ENCODE measurements at places on chromosomes 6 and 20.

DNA sequence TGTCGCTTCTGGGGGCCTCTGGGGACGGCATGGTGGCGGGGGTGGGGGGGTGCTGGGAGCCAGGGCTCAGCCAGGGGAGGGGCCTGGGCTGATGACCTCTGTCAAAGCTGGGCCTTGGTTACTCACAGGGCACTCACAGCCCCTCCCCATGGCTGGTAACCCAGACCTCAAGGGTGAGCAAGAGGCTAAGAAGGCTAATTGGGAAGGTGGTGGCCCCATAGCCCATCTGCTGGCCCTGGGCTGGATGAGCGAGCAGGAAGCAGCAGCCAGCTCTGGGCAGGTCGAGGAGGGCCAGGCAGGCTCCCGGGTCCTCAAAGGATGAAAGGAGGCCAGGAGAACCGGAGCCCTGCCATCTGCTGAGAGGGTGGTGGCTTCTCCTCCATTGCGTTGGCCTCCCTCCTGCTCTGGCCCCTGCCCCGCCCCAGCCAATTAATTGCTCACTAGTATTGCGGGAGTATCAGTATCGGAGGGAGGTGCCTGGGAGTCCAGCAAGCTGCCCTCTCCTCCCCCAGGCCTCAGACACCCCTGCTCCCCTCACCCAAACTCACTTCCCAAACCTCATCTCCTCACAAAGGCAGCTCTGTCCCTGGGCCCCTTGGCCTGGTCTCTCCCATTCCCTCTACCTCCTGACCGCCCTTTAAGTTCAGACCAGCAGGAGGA is 1.0 kb upstream of the CDSN start:
- DNase-seq = no peak

- DNase-seq = no peak
These were observed 19.8 kb downstream of the GCM1 start for GRCh38 chr6:53128842-53129241.

DNA sequence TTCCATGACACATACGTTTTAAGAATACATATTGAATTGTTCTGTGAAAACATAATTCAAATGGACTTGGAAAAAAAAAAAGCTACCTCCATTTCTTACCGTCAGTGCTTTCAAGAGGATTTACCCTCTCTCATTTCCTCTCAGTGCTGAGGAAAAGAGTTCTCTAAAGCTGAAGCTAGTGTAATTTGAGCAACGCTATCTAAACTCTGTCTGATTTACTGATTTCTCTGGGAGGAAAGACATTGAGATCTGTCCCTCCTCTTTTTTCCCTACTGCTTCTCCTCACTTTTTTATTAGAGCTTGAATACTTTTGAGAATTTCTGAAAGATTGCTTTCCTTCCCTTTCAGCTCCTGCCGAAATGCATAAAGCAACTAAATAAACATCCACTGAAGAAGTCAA is 41.2 kb upstream of the GRIK2 start:
- no peak for DNase-seq

GRCh38 chr6:131949909-131950766 is 1.0 kb downstream of the CCN2 start:
- peak; percentile 7 for DNase-seq

DNA sequence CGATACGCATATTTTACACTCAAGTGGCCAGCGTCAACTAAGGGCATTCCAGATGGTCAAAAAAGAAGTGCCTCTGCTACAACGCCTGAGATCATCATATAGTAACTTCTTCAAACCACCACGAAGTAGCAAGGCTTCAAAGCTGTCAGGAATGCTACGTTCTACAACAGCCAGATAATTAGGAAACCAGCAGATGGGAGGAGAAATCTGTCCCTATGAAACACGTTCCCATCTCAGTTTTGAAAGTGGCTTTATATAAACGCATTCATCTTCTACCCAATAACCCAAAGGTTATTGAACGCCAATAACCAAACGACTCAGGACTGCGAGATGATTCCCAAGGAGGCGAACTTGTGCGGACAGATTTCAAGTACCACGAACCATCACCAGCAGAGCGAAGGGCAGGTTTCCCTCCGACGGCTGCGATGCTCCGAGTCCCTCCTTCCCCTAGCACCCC is 1.2 kb downstream of the ABHD12 start:
- no peak for DNase-seq

GRCh38 chr6:119065955-119066354 is 12.5 kb downstream of the FAM184A start:
- DNase-seq = no peak

GRCh38 chr6:138037009-138037504 is 70.2 kb downstream of the PERP start:
- no peak for DNase-seq

GRCh38 chr6:21049148-21049547 is 514.9 kb downstream of the CDKAL1 start:
- DNase-seq = no peak

- DNase-seq = no peak
These were observed 57.8 kb downstream of the KIZ start for GRCh38 chr20:21183722-21184121.

DNA sequence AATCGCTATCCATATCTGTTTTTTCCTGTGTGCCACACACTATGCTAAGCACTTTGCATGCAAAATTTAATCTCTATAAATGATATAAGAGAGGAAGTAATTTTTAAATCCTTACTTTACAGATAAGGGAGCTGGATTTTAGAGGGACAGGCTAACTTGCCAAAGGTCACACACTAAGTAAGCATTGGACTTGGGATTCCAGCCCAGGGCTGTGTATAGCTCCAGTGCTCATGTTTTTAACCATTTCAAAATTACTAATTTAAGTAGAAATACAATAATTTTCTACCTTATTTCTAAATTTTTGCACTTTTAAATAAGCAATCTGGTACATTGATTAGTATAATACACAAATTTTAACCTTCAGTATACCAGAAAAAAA is 144.6 kb downstream of the UST start:
- DNase-seq = no peak

DNA sequence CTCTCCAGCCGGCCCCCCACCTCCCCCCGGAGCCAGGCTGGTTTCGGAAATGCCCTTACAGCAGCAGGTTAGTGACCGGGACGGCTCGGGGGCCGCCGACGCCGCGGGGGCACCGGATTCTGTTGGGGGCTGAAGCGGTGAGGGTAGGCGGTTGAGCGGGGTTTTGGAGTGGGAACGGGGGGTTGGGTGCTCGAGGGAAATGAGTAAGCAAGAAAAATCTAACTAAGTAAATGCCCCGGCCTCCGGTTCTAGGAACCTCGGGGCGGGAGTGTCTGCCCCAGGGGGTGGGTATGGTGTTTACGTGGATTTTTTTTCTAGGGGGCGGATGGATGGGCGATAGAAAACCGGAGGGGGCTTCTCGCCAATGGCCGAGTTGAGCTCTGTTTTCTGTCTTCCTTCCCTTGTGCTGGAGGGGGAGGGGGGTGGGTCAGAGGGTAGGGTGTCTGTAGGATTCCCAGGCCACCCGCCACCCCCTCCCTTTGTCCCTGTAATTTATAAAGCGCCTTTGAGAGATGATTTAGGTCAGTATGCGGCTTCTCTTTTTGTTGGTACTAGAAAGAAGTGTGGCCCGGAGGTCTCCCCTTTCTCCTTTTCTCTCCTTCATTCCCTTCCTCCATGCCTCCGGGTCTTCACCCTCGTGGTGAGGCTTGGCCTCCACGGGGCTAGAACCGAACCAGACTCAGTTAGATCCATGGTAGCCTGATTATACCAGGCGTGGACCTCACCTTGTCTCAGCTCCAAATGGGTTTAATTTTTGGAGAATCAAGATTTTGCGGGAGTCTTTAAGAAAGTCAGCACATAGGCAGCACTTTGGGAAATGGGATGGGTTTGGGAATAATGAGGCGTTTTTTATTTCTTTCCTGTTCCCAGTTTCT is 2.3 kb downstream of the E2F3 start:
- no peak for DNase-seq

DNA sequence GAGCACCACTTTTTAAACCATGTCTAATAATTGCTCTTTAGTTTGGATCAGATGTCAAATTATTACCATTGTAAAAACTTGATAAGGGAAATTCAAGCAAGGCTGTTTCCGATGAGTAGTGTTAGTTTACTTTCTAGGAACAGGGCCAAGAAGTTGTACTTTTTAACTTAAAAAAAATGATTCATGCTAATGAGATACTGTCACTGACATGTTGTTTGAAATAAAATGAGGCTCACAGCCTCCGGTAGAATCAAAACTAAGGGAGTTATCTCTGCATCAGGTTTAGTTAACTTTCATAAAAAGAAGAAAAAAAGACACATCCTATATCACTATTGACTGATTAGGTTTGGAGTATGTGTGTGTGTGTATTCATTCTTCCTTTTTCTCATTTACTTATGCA is 55.2 kb upstream of the SUPT3H start:
- DNase-seq = no peak

DNA sequence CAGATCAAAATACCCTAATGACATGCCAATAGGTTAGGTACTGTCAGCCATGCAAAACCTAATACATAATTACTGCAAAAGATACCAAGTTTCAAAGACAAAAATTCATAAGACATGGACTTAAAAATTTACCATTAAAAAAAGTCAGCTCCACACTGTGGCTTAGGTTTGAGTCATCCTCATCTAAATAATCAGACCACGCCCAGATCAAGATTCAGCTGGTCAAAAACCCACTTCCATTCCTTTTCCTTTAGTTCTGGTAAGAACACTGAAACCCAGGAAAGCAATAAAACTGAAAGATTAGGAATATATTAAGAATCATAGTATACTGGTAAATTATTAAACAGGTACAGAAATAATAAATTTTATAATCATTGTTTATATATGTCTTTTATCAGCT is 81.0 kb upstream of the ASF1A start:
- DNase-seq = no peak

DNA sequence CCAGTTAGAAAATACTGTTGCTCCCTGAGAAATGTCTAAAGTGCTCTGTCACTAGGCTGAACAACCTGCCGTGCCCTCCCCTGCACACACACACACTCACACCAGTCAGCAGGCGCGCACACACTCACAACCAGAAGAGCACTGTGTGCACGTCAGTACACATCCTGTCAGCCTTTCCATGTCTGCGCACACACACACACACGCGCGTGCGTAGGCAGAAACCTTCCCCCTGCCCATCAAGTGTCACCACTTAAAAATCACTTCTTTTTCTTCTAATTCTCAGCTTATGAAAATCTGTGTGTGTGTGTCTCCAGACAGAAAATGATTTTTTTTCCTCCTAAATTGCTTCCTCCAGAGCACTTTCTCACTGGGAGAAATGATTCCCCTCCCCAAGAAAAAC is 100.3 kb downstream of the EDN3 start:
- DNase-seq = no peak

DNA sequence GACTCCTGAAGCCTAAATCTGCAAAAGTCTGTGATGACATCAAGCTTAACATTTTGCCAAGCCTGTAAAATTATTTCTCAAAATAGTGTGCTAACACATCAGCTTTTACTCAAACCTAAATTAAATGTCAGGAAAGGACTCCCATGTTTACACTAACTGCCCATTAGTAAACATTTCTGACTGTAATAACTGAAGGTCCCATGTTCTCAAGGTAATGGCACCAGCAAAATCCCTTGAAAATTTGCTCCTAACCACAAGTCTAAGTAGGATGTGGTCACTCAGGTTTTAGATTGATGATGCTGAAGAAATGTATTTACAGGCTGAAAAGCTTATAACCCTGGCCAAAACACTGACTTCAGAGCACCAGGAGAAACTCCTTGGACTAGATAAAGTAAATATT is 33.0 kb downstream of the BACH2 start:
- no peak for DNase-seq

- DNase-seq = no peak
These were observed 19.2 kb upstream of the SPDEF start for GRCh38 chr6:34575326-34575725.

- no peak for DNase-seq
These were observed 195.5 kb downstream of the JARID2 start for GRCh38 chr6:15441215-15441868.

DNA sequence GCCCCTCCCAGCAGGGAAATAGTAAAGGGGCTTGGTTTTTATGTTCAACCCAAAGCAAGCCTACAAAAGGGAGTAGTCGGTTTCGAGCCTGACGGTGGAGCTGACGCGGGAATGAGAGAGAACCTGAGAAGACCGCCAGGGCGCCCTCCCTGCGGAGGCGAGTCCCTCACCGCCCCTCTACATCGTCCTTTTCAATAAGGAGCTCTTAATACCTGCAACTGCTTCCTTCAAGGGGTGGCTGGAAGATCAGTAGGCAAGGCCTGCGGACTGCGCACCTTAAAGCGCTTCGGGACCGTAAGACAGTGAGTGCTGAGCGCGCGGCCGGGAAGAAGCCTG is 709 bp upstream of the ZNF76 start:
- DNase-seq = no peak

- DNase-seq = no peak
These were observed 215.0 kb downstream of the SYNDIG1 start for GRCh38 chr20:24684421-24684871.

DNA sequence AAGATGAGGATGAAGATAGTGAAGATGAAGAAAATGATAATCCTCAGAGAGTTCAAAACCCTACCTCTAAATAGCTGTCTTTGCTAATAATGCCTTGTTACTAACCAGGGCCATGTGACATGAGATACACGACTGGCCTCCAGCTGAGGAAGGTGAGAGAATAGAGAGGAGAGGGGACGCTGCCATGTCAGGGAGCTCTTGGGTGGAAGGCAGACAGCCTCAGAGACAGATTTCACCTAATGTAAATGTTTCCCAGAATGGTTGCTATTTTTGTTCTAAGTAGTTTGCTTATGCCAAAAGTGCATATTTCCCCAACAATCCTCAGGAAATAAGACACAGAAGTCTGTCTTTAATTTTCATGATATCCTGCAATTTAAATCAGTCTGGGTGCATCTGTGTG is 138.4 kb downstream of the ELOVL4 start:
- no peak for DNase-seq

DNA sequence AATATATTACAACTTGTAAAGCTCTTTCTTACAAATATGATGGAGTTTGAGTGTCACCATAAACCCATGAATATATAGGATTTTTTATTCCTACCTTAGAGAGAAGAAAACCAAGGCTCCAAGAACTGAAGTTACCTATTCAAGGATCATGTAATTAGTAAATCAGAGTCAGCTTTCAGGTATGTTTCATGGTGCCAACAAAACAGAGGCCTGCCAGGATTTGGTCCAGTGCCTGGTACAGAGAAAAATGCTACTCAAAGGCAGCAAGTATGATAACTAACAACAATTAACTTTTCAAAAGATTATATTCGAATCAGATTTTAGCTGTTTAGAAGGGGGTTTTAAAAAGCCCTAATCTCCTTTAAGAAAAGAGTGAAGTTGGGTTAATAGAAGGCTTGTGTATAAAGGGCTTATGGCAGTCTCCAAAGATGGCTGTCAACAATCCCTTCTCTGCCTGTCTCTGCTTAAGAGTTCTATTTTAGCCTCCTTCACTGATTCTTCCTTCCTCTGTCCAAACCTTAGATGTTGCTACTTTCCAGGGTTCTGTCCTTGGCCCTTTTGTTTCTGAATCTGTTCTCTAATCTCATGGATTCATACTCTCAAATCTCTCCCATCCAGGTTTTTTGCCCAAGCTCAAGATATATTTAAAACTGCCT is 7.8 kb downstream of the MAP3K7 start:
- no peak for DNase-seq

DNA sequence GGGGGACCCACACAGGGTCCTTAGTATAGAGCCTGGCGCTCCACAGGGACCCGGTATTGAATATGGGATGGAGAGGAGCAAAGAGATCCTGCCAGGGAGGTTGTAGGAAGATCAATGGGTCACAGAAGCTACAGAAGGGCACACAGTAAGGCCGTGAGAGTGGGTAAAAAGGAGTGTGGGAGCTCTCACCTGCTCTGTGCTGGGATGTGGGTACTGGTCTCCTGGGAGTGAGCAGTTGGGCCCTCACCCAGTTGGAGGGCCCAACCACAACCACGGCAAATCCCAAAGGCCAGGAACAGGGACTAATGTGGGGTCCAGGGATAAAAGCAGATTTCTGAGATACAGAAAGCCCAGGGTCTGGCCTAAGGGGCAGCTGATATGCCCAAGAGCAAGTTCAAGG is 73.4 kb upstream of the RNF24 start:
- DNase-seq = no peak
